ENCODE measurements at places on chromosomes 3 and 15.

GRCh38 chr3:13513051-13513912, 33.2 kb downstream of the HDAC11 start:
- no peak for DNase-seq

DNA sequence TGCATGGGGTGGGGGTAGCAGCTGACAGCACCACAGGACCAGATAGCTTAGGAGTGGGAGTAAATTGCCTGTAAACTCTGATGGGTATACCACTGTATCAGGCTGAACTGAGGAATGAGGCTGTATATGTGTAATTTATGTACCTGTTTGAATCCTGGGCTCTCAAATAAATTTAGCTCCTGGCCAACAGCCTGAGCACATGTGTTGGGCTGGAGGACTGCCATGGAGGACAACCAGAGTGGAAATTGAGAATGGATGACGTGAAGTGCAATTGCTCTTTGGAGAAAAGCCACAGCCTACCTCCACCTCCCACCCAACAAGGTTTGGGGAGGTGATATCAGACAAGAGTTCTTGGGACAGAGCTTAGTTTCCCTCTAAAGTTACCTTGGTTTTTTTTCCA, 328.6 kb upstream of the PROK2 start:
- DNase-seq = no peak

DNA sequence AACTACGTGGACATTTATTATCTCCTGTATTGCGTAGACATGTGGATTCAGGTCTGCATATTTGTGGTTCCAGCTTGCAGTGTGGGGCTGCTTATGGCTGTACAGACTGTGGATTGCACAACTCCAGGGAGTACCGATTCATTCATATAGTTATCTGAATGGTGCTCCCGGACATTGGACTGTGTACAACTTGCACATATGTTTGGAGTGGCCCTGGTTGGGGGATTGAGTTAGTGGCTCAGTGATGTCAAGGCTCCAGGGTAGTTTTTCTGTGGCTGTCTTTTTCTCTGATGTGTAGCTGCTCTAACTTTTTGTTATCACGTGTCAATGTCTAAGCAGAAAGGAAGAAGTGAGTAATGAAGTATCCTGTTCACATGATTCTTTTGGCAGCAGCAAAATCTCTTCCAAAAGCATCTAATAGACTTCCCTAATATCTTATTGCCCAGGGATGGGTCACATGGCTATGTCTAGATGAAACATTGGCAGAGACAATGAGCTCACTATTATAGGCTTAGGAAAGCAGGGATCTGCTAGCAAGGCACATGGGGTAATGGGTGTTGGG, 15.8 kb downstream of the ST3GAL6 start:
- DNase-seq = no peak

- DNase-seq = no peak
Observed at GRCh38 chr3:2303566-2303965, 204.9 kb downstream of the CNTN4 start.

- DNase-seq = no peak
Observed at GRCh38 chr3:125382298-125382697, 7.2 kb upstream of the ZNF148 start.

GRCh38 chr3:114333923-114334240, 40.1 kb downstream of the TIGIT start:
- no peak for DNase-seq

GRCh38 chr15:25236861-25237155, 202.0 kb downstream of the UBE3A start:
- DNase-seq = no peak

DNA sequence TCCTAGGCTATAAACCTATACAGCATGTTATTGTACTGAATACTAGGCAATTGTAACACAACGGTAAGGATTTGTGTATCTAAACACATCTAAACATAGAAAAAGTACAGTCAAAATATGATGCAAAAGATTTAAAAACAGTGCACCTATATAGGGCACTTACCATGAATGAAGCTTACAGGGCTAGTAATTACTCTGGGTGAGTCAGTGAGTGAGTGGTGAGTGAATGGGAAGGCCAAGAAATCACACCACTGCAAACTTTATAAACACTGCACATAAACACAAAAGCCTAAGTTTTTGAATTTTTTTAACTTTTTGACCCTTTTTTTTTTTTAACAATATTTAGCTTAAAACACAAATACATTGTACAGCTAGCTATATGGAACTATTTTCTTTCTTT, 204.7 kb upstream of the CTNNB1 start:
- DNase-seq = no peak

- DNase-seq = peak; percentile 69
Observed at GRCh38 chr3:52685285-52685708, 416 bp downstream of the PBRM1 start.

GRCh38 chr15:50890751-50891150, 17.7 kb upstream of the AP4E1 start:
- DNase-seq = no peak

DNA sequence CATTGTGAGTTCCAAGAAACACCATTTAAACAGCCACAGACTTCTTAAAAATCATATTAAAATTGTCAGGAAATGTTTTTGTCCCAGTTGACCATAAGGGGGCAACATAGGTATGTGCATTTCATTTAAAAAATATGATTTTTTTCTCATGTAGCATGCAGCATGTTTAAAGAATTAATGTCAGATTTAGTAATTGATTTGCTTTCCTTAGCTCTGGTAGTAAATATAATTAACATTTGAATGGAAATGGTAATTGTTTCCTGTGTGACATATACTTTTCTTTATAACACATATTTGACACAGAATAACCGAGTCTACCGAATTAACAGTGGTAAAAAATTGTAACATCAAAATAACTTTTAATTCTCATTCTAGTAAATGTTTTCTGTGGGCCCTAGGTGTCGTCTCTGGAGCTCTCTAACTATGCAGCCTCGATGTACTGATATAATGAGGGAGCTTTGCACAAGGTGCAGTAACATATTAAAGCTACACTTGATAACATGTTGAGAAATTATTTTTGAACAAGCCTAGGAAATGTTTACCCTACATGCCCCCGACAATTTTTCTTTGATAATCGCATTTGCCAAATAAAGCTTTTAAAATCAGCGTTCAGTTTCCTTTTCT, 34.9 kb downstream of the NXPE3 start:
- no peak for DNase-seq

GRCh38 chr15:68592544-68592943, 13.8 kb downstream of the CORO2B start:
- no peak for DNase-seq

GRCh38 chr15:82143390-82144385, 97.9 kb upstream of the MEX3B start:
- DNase-seq = no peak

All from effector memory CD8-positive, alpha-beta T cell (primary cell).